Activated T-cell treated with anti-CD3 and anti-CD28 coated beads, Interleukin-2, amount 50 U/mL, for 72 hours (primary cell): ENCODE measurements at places on chromosomes 7 and 10. TPM values are rescaled to one million over a fixed set of nuclear protein-coding genes. Genes with fewer than 3 reads are reported as not detected.
A peak's percentile ranks its signal among the peaks of the same experiment; 100 is the strongest.

Gene SDK1
- total RNA-seq, result 6.1 TPM

Gene NOC3L
- total RNA-seq, result 38.0 TPM

Gene TMEM130
- 2.0 TPM for total RNA-seq

Gene EPHB6
- total RNA-seq, result 13.6 TPM

Gene SLC29A3
- 5.3 TPM for total RNA-seq

Gene NPFFR1
- total RNA-seq, result 0.02 TPM

Gene UPK3B
- 3.2 TPM for total RNA-seq

Gene PPP1R17
- total RNA-seq, result not detected

Gene SLC18A2
- total RNA-seq, result 0.12 TPM

Gene PLAC9
- not detected for total RNA-seq

Gene NODAL
- not detected for total RNA-seq

Gene ASZ1
- not detected for total RNA-seq

- no peak for DNase-seq
Observed at GRCh38 chr7:131299074-131299473, 28.6 kb upstream of the MKLN1 start.

- no peak for DNase-seq
Observed at GRCh38 chr7:910441-910861, 34.1 kb downstream of the GET4 start.

DNA sequence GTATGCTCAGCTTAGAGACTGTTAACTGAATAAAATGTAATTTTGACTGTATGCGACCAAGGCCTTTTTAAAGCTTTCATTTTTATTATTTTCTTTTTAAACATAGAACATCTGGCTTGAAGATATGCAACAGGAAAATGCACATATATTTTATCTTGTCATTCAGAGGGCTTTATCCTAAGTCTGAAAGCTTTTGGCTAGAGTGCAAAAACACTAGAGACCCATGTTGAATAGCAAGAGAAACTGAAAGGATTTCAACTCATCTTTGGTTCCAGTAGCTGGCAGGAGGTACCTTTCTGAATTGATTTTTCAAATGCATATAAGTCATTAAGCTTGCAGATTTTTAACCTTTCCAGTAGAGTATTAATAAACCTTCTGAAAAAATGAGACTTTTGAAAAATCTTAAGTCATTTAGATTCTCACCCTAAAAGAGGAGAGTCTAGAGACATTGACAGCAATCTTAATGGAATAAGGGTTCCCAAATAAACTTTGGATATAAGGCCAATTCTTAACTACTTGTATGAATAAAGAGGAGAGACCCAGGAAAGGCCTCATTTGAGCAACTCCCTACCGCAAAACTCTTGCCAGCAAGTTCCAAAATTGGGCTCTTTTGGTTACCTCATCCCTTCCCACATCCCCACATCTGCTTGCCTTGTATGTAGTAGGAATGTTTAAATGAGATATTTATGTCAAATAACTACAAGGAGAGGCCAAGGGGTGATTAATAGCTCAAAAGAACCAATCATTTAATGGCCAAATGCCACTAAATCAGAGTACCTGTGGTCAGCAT is 454.4 kb downstream of the HTR7 start:
- DNase-seq, result no peak

- no peak for DNase-seq
Observed at GRCh38 chr7:112459645-112460044, 9.4 kb downstream of the IFRD1 start.

GRCh38 chr10:51729822-51730555 is 30.6 kb upstream of the CSTF2T start:
- DNase-seq, result no peak

- no peak for DNase-seq
Observed at GRCh38 chr10:11397980-11398580, 213.4 kb downstream of the USP6NL start.

- no peak for DNase-seq
Observed at GRCh38 chr7:151251689-151252560, 3.4 kb upstream of the SMARCD3 start.

DNA sequence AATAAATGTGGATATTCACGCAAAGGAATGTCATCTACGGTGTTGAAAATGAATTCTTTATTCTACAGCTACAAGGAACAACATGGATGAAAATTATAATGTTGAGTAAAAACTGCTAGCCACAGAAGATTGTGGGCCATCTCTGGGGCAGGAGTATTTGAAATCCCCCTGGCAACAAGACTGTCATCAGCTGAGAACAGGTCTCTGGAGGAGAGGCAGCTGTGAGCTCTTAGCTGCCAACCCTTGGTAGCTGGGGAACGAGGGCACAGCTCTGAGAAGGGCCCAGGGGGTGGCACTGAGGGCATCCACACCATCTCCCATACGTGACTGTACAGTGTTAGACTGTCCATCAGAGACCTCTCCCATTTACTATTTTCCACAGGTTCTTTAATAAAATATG is 340.1 kb upstream of the MGMT start:
- no peak for DNase-seq

DNA sequence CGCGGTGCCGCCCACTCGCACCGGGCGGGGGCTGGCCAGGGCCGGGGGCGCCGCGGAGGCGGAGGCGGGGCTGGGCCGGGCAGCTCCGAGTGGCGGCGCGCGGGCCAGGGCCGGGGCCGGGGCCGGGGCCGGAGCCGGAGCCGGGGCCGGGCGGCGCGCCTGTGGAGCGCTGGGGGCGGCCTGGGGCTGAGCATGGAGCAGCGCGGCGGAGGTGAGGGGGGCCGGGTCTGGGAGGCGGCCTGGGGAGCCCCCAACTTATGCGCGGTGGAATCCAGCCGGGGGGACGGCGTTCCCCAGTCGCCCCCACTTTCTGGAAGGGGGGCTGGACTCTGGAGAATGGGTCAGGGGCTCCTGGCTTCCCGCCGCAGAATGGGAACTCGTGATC is at the start of gene LZTS2:
TSS of gene LZTS2 (plus strand) at position 67 of the 385 bp plus-strand sequence. CDS start 2,731 bp downstream, outside the sequence.
- DNase-seq, result no peak

DNA sequence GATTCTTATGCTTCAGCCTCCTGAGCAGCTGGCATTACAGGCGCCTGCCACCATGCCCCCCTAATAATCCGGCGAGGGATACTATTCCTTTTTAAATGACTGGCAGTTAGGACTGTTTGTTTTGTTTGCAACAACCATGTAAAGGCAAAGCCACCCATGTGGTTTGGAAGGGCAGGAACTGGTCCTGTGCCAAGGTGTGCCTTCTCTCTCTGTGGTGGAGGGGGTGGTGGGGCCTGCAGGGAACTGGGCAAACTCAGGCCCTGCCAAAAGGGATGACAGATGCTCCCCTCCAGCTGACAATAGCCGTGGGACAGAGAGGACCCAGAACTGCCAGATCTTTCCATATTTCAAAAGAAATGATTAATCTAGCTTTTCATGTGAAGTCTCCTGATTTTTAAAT is 23.5 kb upstream of the WAPL start:
- no peak for DNase-seq

- no peak for DNase-seq
Observed at GRCh38 chr10:95264227-95265051, 26.4 kb downstream of the PDLIM1 start.

DNA sequence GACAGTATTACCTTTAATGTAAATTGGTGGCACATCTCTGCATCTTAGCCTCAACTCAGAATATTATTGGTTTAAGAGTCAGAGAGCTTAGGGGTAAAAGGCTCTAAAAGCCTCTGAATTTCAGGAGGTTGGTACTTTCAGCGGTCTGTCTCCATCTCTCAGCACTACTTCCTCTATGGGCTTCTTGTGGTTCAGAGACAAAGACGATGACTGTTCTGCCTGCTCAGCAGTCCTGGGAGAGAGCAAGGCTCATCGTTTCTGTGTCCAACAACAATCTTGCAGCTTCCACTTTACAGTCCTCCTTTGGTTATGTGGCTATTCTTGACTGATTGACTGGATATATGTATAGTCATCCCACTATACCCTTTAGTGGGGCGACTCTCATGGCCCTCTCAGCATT is 394.7 kb downstream of the AUTS2 start:
- no peak for DNase-seq

DNA sequence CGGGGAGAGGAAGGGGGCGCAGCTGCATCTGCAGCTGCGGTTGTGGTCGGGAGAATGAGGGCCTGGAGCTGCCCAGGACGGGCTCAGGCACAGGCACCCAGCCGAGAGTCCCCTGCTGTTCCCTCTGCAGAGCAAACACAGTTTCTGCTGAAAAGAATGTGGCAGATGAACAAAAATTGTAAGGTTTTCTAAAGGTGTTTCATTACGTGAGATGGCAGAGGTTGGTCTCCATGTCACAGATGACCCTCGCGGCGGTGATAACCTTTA is 456.2 kb downstream of the DNAJB6 start:
- no peak for DNase-seq

DNA sequence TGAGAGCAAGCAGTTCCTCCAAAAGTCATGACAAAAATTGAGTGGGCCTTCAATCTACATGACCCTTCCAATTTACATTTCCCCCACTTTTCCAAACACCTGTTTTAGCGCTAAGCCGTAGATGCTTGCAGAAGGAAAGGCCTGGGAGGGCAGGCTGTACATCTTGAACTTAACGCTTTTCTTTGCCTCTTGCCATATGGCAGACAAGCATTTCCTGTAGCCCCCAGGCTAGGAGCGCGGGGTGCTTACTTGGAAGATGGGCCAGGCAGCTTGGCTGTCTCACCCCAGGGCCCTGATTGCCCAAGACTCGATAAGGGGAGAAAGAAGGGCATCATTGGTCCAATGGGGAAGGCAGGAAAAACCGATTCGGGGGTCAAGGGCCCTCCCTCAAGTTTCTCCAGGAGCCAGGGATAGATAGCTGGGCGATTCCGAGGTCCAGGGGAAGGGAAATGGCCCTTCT is 1.8 kb downstream of the HOXA10 start:
- DNase-seq, result no peak

- no peak for DNase-seq
Observed at GRCh38 chr7:87000344-87000743, 59.1 kb downstream of the ELAPOR2 start.

DNA sequence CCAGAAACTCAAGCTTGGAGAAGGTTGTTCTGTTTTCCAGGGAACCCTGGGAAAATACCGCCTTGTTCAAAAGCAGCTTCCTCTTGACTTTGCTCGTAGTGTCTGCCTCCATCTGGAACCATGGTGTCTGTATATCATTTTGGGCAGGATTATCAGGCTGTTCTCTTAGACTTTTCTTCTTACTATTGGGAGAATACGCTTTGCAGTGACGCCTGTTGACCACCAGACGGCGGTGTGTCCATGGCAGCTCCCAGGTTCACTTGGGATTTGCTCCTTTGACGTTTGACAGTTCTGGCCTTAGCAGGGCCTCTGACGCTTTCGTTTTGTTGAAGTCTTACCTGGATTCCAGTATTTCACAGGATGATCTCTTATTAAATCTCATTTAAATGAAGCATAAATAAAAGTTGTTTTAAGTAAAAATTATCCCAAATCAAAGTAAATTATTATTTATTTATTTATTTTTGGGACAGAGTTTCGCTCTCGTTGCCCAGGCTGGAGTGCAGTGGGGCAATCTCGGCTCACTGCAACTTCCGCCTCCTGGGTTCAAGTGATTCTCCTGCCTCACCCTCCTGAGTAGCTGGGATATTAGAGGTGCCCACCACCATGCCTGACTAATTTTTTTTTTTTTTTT is 41.8 kb upstream of the GJD4 start:
- peak; percentile 39 for DNase-seq

- no peak for DNase-seq
Observed at GRCh38 chr7:74179935-74180604, 5.9 kb downstream of the EIF4H start.

- DNase-seq, result no peak
Observed at GRCh38 chr7:122306320-122307227, 2.0 kb upstream of the FEZF1 start.

DNA sequence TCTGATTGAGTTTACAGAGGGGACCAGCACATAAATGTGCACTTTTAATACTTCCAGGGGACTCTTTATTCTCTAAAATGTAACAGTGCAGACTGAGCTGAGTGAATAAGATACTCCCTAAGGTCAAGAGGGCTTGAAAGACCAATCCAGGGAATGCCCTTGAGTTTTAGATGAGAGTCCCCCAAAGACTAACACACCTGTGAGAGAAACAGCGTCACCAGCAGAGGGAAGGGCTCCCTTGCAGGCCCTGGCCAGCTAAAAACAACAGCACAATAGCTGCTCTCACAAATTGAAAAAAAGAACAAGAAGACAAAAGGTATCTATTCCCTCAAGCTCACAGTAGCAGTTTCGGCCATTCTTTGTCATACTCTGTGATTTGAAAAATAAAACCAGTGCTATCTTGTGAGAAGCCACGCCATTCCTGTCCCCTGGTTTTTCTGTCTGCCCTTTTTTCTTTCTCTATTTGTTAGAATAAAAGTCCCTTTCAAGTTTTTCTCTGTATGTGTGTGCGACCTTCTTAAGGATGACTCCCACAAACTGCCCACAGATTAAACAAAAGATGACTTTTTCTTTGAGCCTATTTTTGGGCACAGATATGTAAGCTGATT is 230.4 kb upstream of the BMPER start:
- DNase-seq, result no peak

- no peak for DNase-seq
Observed at GRCh38 chr7:41544241-41544640, 158.6 kb downstream of the INHBA start.

DNA sequence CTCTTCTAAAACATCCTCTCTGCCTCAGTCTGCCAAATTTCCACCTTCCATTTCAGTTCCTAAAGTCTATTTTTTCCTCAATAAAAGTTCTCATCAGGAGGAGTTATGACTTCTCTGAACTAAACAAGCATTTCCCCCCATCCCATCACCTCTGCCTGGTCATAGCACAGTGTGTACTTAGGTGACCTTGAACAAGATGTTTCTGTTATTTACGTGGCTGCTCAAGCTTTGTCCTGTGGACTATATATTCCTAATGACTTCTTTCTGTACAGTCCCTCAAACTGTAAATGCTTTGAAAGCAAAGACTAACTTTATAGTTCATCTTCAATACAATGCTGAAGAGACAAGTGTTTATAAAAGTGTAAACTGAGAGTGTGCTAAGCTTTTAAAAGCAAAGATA is 166.9 kb downstream of the CPEB3 start:
- no peak for DNase-seq

GRCh38 chr7:66741710-66742049 is 1.1 kb downstream of the RABGEF1 start:
- no peak for DNase-seq

DNA sequence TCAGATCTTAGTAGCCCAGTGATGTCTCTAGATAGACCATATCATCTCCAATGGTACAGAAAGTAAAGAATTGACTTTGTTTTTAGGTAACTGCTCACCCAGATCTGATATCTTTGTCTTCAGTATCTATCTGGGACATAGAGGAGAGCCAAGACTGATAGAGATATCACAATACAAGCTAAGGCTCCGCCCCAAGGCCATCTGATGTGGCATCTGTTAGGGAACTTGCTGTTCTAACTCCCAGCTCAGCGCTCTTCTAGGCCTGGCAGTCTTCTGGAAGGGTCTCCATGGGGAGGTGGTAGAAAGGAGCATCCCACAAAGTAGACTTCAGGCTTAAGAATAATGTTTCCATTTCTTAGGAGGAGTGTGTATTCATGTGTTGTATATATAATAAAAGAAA is 88.4 kb upstream of the SAMD8 start:
- DNase-seq, result no peak

- DNase-seq, result no peak
Observed at GRCh38 chr10:71161425-71161824, 50.9 kb upstream of the UNC5B start.
